Panc1 (cell line): ENCODE measurements at places on chromosomes 2 and 18. TPM values are rescaled to one million over a fixed set of nuclear protein-coding genes. Genes with fewer than 3 reads are reported as not detected.

The ENOSF1 gene
- 53.7 TPM for total RNA-seq

The CKAP2L gene
- total RNA-seq, result 27.0 TPM

The GPR39 gene
- total RNA-seq, result 9.0 TPM

The DCDC2C gene
- total RNA-seq, result not detected

DNA sequence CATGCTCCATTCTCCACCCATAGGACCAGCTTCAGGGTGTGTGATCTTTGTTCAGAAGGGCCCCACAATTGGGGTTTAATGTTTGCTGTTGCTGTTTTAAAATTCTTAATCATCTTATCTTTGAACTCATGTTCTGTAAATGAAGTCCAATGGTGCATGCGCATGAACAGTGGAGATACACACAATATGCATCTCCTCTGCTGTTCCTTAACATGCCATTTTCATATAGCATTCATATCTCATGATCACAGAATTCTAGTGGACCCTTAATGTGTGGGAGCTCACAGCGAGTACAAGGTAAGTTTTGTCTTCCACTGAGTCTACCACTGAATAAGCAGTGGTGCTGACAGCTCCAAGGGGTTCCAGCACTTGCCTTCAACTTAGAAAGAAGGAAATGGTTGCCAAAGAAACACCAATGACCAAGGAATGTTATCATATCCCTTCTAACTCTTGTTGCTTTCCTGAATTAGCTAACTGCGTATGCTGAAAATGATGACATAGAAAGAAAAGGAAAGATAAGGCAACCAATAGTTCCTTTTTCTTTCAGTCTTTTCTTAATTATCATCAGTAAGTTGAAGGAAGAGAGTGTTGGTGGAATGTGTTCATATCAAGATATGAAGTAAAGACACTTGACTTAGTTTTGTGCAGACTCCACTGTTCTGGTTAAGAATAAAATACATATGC, 258.9 kb upstream of the FBXO11 start:
- DNase-seq, result no peak

DNA sequence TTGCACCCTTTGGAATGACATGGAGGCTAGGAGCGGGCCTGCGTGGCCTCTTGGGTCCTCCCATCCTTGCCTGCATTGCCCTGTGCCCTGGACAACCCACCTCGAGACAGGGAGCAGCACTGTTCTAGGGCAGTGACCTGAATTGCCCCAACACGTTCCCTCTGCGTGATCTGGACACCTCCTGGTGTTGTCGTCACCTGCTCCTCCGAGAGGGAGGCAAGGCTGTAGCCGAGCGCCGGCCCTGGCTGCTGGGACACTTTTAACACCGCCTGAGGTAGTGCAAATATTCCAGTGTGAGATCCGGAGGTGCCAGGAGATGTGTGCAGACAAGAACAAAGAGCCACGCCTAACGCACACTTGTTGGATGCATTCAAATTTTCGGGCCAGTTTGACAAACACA, 131.5 kb downstream of the SMAD7 start:
- no peak for DNase-seq

DNA sequence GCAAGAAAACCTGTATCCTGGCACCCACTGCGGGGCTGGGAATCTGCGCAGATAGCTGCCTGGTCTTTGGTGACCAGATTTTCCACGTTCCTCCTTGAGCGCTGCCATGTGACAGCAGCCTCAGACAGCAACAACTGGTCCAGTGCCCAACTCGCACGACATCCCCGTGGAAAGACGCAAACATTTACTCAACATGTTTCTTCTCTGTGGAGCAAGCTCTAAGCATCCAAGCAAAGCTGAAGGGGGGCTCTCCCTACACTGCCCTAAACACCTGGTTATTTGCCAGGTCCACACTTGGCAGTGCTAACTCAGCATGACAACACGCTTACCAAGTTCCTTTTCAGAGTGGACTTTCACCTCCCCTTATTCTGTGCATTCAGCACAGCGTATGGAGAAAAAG, 11.3 kb downstream of the ZNF516 start:
- DNase-seq, result no peak

GRCh38 chr2:174395969-174396630, 570 bp downstream of the SCRN3 start:
- DNase-seq, result peak; percentile 15

GRCh38 chr2:43054367-43054766, 172.0 kb downstream of the ZFP36L2 start:
- DNase-seq, result no peak

DNA sequence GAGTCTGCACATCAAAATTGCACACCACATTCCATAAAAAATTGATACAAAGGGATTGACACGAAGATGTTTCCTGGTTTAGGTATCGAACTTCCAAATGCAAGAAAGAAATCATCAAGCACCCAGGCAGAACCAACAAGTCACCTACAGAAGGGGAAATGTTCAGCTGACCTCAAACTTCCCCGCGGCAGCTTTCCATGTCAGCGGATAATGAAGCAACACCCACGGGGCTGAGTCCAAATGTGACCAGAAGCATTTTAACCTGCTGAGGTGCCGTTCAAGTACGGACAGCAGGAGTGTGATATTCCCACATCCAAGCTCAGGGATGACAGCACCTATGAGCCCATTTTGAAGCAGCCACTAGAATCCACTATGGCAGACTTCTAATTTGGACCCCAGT, 124.9 kb downstream of the GALNT14 start:
- no peak for DNase-seq

DNA sequence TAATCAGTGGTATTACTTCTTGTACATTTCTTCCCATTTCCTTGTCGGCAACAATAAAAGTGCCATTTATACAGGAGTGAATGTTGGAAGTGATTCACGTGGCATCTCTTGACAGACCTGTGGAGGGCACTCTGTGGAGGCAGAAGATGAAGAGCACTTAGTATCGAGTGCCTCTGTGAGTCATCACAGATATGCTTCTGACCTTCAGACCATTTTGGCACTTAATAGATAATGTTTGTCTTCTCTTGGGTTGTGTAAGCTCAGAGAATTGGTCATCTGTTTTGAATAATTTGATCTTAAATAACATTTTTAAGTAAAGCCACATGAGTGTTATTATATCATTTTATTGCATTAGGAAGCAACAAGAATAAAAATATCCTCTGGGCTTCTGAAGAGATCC, 305.5 kb downstream of the PTPRM start:
- no peak for DNase-seq

DNA sequence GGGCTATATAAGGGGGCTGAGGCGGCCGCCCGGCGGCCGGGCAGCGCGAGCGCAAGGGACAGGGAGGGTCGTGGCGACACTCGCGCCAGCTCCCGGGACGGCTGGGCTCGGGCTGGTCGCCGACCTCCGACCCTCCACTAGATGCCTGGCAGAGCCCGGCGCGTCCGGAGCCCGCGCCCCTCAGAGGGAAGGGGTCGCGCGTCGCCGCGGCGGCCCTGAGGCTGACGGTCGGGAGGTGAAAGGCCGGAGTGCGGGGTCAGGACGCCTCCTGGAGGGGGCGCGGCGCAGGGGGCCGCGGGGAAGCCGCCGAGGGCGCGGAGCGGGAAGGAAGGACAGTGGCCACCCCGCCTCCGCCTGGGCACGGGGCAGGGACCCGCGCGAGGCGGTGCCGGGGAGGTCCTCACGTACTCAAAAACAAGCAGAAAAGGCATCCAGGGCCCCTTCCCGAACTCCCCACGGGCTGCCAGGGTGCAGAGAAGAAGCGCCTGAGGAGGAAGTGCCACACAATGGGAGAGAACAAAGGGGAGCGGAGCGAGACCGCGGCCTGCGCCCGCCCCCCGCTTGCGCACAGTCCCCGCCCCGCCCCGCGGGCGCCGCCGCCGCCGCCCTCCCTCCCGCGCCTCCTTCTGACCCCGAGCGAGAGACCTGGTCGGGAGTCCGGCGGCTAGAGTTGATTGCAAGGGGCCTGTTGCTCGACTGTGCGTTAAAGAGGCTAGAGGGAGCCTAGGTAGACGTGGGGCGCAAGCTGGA, 776 bp upstream of the KLF7 start:
- DNase-seq, result no peak

GRCh38 chr2:172427990-172428831, 825 bp downstream of the ITGA6 start:
- DNase-seq, result no peak

DNA sequence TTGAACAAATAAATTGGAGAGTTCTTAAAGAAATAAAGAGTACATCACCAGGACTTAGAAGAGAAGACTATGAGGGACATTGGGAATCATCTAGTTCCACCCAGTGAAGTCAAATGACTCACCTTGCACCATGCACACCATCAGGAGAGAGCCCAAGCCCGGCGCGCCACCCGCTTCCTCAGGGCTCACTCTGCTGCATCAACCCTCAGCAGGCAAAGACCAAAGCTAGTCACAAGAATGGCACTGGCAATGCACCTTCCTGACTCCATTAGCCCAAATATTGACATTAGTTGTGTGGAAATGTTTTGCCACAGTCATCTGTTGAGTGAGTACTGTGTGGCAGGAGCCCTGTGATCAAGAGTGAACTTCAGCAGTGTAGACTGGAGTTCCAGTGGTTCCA, 7.1 kb upstream of the LYPD6B start:
- DNase-seq, result no peak

DNA sequence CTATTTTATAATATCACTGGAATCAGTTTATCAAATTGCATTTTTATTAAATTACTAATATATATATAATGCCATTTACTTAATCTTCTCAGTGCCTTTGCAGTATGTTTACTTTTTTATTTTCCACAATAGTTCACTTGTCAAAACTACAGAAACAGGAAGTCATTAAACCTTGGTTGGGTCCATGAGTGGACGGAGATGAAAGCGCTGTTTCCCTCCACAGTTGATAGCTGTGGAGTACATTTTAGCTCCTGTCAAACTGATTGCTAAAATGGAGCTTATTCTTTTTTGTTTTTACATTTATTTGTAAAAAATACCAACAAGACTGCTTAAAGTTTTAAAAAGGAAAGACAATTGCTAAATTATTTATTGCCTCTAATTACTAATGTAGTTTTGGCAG, 19.2 kb downstream of the MFF start:
- DNase-seq, result no peak

- no peak for DNase-seq
Measured at GRCh38 chr18:30679285-30679930, 363.1 kb downstream of the DSC3 start.

DNA sequence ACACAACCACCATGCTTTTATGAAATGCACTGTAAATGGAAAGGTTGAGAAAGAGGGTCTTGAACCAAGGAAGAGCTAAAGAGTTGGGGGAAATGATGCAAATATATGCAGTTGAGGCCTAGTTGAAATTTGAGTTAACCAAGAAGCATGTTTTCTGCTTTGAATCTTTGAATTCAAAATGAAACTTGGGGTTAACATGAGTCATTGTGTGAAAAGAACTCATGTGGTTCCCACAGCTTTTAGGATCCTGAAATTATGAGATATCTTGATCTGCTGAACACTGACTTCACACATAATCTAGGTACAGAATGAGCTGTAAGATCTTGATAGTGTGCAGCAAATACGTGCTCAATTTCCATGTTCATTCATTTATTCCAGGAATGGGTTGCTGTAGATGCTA, 422.9 kb upstream of the TRIB2 start:
- no peak for DNase-seq

GRCh38 chr2:228827056-228827700, 443.9 kb downstream of the PID1 start:
- no peak for DNase-seq

DNA sequence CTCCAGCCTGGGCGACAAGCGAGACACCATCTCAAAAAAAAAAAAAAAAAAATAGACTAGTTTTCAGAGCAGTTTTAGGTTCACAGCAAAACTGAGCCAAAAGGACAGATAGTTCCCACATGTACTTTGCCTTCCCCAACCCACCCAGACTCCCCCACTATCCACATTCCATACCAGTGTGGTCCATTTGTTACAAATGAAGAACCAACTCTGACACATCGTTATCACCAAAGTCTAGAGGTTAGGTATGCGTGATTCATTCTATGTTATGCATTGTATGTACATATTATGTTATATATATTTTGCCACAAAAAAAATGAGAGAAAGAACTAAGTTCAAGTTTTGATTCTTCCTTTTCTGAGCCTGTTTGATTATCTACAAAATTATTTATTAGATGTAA, 3.5 kb downstream of the DUSP11 start:
- no peak for DNase-seq

DNA sequence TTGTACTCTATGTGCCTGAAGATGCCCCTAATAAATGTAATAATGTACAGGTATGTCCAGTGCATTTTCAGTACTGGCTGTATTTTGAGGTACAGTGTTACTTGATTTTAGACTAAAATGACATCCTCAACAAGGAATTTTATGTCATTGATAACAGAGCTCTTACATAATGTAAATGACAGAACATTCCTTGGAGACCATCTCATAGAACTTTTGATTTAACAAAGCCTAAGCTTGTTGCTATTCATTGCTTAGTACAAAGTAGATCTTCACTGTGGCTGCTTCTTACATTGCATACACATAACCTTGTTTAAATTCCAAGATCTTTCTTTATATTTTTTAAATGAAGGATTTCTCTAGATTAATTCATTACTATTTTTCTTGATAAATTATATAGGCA, 24.1 kb downstream of the DYNC1I2 start:
- DNase-seq, result no peak

- DNase-seq, result no peak
Measured at GRCh38 chr2:70089983-70090525, 2.8 kb downstream of the PCBP1 start.

DNA sequence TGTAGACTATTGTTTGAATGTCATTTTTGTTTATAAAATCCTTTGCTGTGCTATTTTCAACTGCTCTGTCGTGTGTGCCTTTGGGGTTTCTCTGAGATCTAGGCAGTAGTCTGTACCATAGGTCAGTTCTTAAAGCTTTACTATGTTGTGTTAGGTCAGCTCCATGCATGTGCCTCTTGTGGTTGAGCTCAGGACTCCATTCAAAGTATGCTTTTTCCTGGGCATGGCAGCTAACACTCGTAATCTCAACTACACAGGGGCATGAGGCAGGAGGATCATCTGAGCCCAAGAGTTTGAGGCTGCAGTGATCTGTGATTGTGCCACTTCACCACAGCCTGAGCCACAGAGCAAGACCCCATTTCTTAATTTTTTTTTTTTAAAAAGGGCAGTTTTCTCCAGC, 174.4 kb upstream of the SPHKAP start:
- no peak for DNase-seq

DNA sequence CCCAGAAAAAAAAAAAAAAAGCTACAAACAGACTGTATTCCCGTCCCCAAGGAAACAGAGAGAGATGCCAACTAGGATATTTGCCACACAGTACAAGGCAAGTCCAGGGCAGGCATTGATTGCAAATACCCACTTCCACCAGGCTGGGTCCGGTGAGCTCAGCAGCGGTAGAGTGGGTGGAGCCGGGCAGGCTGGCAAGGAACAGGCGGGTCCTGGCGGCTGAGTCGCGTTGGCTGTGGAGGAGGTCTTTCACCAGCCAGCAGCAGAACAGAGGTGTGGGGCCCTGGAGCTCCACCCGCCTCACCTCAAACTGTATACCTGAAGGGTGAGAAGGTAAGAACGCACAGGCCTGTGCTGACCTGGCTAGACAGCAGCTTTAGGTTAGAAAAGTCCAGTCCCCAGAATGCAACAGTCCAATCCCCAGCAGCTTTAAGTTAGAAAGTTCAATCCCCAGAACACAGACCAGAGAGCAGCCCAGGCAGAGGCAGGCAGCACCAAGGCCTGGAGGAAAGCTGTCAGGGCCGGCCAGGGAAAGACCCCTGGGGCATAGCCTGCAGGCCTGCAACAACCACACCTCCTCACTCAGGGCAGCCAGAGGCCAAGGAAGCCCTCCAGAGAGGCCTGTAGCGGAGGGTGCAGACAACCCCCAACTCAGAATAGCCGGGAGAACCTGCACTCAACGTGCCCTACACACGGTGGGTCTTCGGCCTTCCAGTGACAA, 21.9 kb upstream of the MTERF4 start:
- no peak for DNase-seq
